AG20443 (cell line): ENCODE measurements at places on chromosomes 2 and 18.

- DNase-seq: peak; percentile 55
Observed at GRCh38 chr18:49728542-49728941, 84.8 kb downstream of the ACAA2 start.

DNA sequence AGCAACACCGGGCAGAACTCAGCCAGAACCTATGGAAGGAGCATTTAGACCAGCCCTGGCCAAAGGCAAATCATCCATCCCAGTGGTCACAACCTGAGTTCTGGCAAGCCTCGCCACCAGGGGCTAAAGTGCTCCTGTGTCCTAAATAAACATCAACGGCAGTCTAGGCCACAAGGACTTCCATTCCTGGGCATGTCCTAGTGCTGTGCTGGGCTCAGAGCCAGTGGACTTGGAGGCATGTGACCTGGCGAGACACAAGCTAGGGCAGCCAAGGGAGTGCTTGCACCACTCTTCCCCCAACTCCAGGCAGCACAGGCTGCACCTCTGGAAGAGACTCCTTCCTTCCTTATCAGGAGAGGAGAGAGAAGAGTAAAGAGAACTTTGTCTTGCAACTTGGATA, 69.0 kb downstream of the ST6GAL2 start:
- DNase-seq: no peak

DNA sequence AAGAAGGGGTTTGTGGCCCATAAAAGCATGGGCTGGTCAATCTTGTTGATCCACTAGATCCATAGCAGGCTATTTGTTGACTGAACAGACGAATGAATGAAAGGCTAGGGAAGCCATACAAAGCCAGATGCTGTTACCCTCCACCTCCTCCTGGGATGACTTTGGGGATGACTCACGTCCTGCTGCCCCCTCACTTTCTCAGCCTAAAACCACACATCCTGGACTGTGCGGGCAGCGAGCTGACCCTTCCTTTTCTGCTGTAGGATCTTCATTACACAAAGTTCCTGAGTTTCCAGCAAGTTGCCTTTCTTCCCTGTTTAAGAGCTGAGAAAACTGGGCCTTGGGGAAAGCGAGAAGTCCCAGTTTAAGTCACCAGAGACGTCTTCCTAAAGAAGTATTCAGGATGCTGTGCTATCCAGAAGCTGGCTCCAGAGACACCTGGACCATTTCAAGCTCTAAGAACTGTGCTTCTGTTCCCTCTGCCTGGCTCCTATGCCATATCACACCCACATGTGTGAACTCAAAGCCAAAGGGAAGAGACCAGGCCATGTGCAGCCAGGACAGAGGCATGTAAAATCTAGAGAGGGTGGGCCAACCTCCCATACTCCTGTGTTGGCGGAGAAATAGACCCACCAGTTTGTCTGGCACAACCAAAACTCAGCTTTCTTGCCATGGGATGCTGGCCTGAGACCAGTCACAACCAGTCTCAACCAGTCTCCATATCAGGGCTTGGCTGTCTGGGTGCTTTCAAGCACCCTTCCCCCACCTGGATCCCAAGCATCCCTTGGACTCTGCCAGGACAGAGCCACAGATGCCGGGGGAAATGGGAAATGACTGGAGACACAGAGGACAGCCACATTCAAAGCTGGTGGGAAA, 4.7 kb upstream of the SLC20A1 start:
- DNase-seq: peak; percentile 83

- DNase-seq: no peak
Observed at GRCh38 chr2:121266543-121267106, 18.4 kb downstream of the TFCP2L1 start.

- DNase-seq: no peak
Observed at GRCh38 chr18:55735199-55735855, 147.3 kb upstream of the TCF4 start.

DNA sequence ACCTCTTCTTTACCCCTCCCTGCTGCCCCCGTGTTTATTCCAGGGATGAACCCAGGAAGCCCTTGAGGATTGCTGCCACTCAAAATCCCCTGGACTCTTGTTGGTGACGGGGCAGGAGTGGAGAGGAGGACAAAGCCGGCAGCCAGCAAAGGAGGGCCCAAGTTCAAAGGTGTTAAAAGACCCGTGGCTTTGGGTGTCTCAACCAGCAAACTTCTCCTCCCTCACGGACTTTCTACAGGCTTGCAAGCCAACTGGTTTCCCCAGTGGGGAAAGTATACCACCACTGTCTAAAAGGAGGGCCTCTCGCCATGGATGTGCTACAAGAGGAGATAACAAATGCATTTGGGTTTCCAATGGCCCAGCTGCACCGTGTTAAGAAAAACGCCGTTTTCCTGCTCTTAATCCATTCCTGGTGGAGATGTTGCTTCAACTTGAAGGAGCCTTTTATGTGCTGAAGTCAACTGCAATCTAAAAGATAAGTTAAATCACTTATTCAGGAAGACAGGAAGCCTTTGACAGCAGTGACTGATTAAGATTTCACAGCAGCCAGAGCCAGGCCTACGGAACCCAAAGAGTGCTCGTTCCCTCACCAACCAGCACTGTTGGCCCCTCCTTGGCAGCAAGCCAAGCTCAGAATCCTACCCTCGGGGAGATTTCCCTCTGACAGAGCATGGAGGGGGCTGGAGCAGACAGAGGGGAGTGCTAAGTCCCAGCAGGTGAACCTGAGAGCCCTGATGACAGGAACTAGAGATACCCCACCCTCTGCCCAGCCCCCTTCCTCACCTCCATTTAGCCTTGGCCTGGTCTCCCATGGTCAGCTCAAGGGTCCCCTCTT, 57.8 kb downstream of the ZBTB7C start:
- no peak for DNase-seq
